ENCODE measurements at places on chromosomes 12 and 14.
A peak's percentile ranks its signal among the peaks of the same experiment; 100 is the strongest.

GRCh38 chr14:68248481-68249255 is 429.1 kb downstream of the RAD51B start:
- peak; percentile 47 for DNase-seq

DNA sequence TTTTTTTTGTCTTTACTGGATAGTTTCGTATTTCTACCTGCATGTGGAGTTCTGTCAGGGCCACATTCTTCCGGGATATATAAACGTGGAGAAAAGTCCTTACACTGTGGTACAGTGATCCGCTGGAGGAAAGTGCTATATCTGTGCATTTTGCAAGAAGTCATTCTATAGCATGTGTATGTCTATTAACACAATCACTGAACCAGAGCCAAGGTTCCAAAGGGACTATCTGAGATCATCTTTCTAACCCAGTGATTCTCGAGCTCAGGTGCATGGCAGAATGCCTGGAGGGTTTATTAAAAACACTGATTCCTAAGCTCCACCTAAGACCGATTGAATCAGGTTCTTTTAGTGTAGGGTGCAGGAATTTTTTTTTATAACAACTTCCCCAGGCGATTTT is 354.0 kb downstream of the NRXN3 start:
- no peak for DNase-seq

GRCh38 chr12:69102856-69103255 is 136.5 kb upstream of the CPSF6 start:
- no peak for DNase-seq

DNA sequence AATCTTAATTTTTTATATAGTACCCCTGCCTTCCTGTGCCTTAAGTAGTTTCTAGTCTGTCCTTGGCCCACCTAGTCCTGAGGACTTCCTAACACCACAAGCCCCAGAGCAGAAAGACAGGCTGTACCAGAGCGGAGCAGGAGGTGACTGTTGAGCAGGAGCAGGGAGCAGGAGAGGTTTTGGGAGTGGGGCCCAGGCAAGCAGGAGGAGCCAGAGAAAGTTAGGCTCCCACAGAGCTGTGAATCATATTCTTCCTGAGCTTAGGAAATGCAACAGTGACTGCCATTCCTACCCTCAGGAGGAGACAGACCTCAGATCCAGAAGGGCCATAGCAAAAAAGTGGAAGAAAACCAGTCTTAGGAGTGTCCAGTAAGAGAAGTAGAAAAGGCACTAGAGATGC is 28.3 kb upstream of the COL2A1 start:
- no peak for DNase-seq

- DNase-seq: no peak
These were observed 1.3 kb downstream of the SDR9C7 start for GRCh38 chr12:56932867-56933266.

DNA sequence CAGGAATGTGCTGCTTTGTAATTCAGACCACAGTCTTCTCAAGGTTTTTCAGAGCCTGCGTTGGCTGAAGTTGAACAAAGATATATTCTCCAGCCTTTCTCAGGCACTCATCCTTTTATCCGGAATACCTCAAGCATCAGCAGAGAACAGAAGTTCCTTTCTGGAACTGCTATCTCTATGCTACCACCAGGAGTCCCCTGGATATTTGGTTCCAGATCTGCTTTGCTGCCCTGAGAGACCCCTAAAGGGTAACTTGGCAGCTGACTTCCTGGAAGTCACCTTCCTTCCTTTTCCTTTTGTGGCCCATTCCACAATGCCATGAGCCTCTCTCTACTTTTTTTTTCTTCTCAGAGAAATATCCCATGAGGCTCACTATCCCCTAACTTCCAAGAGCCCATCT is 188.2 kb downstream of the PLCZ1 start:
- DNase-seq: no peak

GRCh38 chr12:58395470-58395869 is 454.1 kb downstream of the ATP23 start:
- DNase-seq: no peak

- DNase-seq: no peak
These were observed 5.5 kb upstream of the GALC start for GRCh38 chr14:87998482-87998881.

DNA sequence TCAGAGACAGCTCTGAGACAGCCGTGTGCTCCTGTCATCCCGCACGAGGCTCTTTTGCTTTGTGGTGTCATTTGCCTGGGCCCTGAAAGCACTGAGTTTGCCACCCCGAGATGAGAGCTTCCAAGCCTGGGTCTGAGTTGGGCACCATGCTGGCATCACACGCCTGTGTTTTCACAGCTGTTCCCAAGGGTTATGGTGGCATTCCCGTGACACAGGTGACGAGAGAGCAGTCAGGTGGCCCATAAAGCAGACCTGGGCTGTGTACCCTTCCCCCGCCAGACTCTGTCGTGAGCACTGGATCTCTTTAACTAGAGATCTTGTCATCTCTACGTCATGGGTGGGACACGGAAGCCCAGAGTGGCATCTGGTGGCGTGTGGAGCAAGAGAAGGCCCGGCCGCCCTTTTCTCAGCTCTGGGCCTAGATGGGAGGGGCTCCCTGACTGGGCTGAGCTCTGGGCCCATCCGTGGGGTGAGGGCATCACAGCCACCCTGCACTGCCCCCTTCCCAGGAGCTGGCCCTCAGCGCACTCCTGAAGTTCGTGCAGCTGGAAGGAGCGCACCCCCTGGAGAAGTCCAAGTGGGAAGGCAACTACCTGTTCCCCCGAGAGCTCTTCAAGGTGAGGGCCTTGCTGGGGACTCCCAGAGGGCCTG is 2.6 kb downstream of the NOC4L start:
- DNase-seq: no peak

DNA sequence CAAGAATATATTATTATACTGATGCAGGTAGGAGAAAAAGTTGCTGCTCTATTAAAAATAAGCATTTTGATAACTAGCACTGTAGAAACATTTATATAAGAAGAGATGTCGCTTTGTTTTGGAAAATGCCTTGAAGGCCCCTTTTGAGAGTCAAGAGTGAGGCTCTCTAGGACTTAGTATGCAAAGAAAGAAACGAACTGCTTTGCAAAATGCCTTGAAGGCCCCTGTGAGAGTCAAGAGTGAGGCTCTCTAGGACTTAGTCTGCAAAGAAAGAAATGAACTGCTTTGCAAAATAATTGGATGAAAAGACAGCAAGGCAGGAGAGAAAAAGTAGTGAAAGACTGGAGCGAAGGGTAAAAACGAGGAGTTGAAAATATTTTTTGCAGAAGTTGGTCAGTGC is 65.9 kb downstream of the AVPR1A start:
- no peak for DNase-seq

- no peak for DNase-seq
These were observed 15.4 kb downstream of the BHLHE41 start for GRCh38 chr12:26109343-26109881.

DNA sequence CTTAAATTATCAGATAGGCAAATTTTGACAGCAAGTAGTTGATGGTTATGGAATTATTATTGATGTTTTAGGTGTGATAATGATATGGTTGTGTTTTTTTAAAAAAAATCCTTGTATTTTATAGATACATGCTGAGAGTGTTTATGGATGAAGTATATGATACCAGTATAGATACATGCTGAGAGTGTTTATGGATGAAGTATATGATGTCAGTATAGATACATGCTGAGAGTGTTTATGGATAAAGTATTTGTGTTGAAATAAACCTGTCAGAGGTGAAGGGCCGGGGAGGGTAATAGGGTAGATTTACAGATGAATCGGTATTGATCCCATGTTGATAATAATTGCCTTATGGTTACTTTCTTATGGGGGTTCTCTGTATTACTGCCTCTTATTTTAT is 6.0 kb upstream of the RFX4 start:
- DNase-seq: no peak

DNA sequence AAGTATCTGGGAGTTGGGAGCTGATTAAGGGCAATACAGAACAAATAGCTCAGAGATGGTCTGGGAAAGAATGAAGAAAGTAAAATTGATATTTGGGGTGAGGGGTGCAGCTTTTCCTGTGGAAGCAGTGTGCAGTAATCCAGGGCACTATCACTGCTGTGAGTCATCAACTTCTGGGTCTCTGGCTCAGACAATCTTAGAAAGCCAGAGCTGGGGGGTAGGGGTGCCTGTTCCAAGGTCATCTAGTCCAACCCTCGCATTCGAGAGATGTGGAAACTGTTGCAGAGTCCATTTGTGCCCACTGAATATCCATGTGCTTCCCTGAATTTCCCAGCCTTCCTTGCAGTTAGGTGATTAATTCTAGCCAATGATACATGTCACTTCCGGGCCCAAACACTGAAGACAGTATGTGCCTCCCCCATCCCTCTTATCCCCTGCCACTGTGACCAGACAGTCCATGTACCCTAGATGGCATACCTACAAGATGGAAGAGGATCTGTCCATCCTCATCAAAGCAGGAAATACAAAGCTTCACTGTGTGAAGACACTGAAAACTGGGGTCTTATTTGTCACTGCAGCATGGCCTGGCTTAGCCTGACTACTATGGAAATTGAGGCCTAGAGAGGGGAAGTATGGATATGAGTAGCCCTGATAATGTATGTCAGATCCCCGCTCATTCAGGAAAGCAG is 51.9 kb downstream of the ZFP36L1 start:
- DNase-seq: no peak

- DNase-seq: no peak
These were observed 109.3 kb downstream of the NTN4 start for GRCh38 chr12:95681210-95681765.

GRCh38 chr12:5433845-5434646 is 2.1 kb downstream of the NTF3 start:
- no peak for DNase-seq

GRCh38 chr12:12715459-12716150 is 1.6 kb upstream of the CDKN1B start:
- peak; percentile 41 for DNase-seq

DNA sequence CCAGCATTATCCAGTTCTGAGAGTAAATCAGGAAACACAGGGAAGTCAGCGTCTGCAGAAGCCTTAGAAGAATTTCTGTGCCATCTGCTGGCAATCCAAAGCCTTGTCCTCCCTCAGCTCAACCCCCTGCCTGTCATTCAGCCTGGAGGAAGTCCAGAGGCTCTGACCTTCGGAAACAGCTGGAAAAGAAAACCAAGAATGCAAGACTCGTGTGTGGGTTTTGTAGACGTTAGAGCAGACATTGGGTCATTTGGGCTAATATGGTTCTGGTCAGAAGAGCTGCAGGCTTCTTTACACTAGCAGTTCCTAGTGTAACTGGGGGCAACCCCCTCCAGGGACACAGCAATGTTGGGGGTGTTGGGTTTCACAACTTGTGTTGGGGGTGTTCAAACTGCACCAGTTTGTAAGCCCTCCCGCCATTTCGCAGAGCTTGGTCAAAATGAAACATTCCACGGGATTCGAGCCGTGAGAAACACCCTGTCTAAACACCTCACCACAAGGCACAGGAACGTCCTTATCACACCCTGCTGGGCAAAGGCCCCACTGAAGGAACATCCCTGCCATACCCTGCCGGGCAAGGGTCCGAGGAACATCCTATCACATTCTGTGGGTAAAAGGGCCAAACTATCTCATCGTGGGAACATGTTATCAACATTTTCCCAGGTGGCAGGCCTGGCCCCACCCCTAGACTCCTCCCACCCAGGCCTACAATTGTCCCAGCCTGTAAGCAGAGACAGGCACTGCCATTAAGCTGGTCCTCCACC is 21.0 kb upstream of the SERPINA4 start:
- DNase-seq: no peak

DNA sequence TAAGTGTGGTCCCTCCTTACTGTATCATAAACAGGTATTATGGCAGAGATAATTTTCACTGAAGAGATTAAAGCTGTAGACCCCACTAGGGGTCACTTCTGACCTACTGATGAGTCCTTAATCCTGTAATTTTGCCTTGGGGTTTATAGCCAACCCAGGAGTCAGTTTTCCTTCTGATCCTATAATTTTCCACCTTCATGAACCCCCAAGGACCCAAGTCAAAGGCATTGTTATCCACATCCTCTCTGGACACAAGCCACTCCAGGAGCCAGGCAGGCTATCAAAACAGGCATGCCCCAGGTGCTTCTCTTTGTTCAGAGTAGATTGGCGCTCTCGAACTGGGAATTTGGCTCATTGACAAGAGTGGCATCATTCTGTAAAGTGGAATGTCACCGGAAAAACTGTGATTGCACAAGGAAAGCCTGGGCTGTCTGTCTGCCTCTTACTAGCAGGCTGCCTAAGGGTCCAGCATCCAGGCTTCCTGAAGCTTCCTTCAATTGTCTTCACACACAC is 1523.2 kb upstream of the FLRT2 start:
- DNase-seq: no peak

DNA sequence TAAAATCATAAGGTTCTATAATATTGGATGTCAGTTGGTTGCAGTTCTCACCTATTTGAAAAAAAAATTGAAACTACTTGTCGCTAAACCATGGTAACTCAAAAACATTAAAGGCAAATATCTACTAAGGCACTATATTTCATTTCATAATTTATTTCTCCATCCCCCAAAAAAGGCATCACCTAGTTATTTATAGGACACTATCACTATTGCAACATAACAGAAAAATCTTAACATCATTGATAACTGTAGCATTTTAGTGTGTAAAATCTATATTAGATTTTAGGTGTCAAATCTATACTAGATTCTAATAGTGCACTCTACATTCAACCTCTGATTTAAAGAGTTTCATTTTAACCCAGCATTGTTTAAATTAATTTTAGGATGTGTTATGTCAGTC is 1.7 kb downstream of the SPTSSA start:
- DNase-seq: no peak

DNA sequence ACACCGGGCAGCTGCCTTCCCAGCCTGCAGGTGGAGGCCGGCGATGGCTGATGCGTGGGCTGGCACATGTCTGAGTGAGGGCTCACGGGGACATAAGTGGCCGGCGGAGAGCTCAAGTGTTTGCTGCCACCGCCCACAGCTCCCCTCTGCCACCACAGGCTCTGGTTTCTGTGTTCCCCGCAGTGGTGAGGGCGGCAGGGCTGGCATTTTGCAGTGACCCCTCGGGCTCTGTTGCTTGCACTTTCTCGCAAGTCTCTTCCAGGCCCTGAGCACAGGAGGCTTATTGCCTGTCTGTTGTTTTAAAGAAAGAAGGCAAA is 271.0 kb upstream of the RTL1 start:
- no peak for DNase-seq

- no peak for DNase-seq
These were observed 49.4 kb downstream of the DGLUCY start for GRCh38 chr14:91163316-91163715.

- DNase-seq: no peak
These were observed 88.4 kb downstream of the PELI2 start for GRCh38 chr14:56206596-56206995.

DNA sequence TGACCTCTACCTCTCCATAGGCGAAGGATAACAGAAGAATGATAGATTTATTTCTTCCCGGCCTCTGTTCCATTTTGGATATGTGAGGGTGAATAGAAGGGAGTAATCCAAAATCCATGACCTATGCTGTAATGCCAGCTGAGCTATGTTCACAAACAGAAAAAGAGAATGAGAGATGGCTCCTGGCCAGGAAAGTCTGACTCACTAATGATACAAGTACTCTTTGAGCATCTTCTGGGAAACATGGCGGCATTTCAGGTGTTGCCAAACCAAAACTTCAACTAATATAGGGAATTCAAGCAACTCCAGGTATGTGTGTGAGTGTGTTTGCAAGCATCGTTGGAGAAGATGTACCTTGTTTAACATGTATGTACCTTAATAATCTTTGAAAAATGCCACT is 55.1 kb downstream of the MED13L start:
- DNase-seq: no peak

GRCh38 chr14:68285421-68286179 is 466.0 kb downstream of the RAD51B start:
- DNase-seq: no peak

GRCh38 chr12:69007855-69008351 is 74.9 kb upstream of the CPM start:
- no peak for DNase-seq
